EH (cell line): ENCODE measurements at places on chromosomes 4 and X.

DNA sequence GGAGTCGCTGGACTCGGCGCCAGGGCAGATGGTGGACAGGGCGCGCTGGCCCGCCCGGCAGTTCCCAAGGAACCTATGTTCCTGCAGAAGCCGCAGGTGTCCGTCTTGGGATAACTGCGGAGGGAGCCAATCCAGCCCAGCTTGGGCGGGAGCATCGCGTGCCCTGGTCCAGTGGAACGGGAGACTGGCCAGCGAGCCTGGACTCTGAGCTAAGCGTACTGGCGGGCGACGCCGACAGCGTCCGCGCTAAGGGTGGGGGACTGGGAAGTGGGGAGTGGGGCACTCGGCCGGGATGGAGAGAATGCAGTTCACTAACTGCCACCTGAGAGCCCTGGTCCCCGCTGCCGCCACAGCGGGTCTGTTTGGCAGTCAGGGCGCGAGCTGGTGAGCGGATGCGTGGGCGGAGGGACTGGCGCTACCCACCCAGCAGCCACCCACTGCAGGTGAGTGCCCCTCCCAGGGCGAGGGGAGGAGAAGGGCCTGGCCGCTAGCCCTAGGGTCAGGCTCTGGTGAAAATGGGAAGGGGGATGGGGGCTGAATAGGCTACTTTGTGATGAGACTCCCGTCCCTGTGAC is 1.3 kb upstream of the MAMLD1 start:
- DNase-seq: peak; percentile 46

- no peak for DNase-seq
These were observed 644.6 kb downstream of the IL1RAPL1 start for GRCh38 chrX:29231800-29232199.

DNA sequence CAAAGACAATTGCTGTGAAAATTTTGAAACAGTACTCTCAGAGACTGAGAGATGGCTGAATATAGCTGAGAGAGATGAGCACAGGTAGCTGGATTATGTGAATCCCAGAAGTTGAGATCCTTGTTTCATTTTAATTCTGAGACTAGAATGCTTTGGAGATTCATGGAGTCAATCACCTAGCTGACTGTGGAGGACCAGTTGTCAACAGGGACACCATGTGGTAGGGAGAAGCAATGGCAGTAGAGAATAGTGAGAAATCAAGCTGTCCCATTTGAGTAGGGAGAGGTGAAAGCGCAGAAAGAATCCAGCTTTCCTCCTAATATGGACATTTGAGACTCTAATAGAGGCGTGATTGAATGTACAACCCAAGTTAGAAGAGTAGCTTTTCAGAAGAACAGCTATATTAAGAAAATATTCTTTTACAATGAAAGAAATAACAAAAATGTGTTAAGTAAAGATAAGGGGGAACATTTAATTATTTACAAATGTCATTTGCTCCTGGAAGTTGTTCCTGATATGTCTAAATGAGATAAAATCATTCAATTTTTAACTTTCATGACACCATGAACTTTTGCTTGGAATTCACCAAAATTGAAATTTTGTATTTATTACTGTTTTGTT is 30.3 kb upstream of the GLRB start:
- DNase-seq: peak; percentile 81

DNA sequence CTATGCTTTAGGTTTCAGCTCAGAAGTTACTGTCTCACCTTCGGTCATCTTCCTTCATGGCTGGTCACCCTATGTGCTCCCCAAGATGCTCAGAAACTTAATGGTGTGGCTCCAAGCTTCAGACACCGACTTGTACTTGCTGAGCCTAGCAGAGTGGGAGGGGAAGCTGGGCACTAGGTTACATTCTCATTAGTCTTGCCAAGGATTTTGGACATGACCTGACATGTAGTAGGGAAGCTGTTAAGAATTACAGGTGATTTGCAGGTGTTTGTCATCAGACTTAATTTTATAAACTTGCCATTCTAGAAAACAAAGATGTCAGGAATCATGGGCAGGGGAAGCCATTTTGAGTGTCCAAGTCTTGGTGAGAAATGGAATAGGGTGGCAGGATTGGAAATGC is 72.4 kb downstream of the CCNG2 start:
- no peak for DNase-seq

DNA sequence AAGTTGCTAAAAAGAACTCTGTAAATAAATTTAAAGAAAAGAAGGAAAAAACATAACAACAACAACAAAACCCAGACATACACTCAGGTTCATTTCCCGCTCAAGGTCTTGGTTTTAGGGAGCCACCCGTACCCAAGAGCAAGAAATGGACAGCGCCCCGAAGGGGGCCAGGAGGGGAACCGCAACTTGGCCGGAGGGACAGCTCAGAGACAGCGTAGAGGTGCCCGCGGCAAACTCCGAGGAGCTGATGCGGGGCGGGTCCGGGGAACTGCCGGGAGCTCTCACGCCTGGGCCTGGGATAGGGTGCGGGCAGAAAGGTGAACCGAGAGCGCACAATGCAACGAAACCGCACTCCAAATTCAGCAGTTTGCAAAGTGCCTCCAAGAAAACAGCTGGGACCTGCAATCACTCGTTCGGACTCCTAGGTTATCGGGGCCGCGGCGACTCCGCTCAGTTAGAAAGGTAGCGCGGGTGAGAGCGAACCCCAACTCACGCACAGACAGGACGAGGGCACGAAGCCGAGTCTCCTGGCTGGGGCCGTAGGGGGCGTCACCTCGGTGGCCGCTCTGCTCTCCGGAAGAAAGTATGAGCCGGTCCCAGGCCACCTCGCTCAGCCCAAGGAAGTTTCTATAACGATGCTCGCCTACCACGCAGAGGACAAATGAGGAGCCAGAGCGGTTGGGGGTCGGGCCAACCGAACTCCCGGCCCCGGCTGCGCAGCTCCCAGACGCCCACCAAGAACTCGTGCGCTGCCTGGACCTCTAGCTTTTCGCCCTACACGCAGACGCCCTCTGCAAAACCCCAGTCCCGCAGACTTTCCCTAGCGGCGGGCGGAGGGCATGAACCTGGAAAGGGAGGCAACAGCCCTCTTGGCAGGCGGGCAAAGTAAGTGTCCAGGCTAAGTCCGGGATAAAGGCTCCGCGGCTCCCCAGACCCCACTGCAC is 1.4 kb downstream of the NDNF start:
- peak; percentile 34 for DNase-seq

DNA sequence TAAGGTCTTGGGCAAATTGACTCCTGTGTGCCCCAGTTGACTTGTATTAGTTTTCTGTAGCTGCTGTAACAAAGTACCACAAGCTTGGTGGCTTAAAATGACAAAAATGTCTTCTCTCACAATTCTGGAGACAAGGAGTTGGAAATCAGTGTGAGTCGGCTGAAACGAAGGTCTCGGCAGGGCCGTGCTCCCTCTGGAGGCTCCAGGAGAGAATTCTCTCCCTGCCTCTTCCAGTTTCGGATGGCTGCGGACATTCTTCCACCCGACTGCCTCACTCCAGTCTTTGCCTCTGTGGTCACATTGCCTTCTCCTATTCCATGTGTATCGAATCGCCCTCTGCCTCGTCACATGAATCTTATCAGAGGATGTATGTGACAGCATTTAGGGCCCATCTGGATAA is 66.0 kb upstream of the PHOX2B start:
- DNase-seq: peak; percentile 56

DNA sequence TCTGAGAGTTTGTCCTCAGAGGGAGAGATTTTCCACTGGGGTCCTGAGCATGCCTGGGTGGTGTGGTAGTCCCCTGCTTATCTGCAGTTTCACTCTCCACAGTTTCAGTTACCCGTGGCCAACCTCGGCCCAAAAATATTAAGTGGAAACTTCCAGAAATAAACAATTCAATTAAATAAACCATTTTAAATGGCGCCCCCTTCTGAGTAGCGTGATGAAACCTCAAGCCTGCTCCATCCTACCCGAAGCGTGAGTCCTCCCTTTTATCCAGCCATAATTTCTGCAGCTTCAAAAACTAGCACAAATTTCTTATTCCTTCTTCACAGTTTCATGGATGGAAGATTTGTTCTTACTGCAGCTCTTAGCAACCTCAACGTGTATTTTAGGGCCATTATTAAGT is 26.7 kb downstream of the PNMA6E start:
- DNase-seq: no peak

- no peak for DNase-seq
These were observed 7.1 kb downstream of the OFD1 start for GRCh38 chrX:13741695-13742094.

DNA sequence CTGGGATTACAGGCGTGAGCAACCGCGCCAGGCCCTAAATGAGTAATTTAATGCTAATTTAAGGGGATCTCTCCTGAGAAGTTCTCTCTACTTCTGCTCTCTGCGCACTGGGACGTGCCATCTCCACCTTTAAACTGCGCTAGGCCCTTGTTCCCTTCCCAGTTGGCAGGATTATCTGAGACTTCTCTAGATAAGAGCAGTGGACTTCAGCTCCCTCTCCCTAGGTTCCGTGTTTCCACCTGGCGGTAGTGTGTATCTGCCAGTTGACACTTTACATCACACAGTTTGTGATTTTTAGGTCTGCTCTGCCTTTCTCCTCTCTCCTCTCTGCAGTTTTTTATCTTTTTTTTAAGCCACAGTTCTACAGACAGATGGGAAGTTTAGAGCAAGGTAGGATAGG is 40.2 kb downstream of the ARHGAP10 start:
- no peak for DNase-seq

GRCh38 chr4:534576-535151 is 35.7 kb downstream of the PIGG start:
- DNase-seq: no peak

- no peak for DNase-seq
These were observed 984.6 kb upstream of the TENM3 start for GRCh38 chr4:181258569-181258968.

DNA sequence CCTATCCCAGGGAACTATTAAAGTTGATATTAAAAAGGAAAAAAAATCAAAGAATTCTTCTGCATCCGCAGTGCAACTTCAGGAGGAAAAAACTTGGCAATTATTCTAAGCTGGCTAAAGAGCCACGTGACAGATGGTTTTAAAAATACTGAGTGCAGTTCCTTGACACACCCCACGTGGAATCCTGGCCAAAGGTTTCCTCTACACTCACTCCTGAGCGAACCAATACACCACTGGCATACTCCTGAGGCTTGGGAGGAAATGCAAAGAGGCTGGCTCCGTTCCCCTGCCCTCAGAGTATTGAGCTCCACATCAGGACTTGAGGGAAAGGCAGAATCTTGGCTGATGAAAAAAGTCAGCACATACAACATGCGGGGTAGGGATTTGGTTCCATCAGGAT is 133.8 kb upstream of the ATP6AP2 start:
- no peak for DNase-seq

DNA sequence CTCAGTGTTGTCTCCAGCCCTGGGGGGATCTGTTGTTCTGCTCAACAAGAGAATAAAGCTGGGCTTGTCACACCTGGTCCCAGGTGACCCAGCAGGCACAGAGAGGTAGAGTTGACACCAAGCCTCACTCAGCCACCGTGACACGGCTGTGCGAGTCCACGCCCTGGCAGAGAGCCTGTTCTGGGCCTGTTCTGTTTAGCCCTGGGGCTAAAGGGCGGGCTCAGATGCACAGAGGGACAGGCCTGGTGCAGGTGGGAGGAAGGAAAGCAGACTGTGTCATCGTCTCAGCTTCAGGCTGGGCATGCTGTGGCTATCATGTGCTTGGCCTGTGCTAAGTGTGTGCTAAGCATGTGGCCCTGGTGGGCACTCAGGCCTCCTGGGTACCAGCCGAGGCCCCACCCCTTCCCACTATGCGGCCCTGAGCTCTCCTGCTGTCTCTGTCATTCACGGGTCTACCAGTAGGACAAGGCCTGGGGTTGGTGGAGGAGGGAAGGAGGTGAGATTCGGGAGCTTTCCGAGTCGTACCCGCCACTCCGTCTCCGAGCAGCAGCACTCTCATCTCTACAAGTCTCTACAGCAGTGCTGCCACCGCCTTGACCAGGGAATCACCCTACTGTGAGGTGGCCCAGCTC is 10.8 kb downstream of the WFS1 start:
- DNase-seq: no peak

DNA sequence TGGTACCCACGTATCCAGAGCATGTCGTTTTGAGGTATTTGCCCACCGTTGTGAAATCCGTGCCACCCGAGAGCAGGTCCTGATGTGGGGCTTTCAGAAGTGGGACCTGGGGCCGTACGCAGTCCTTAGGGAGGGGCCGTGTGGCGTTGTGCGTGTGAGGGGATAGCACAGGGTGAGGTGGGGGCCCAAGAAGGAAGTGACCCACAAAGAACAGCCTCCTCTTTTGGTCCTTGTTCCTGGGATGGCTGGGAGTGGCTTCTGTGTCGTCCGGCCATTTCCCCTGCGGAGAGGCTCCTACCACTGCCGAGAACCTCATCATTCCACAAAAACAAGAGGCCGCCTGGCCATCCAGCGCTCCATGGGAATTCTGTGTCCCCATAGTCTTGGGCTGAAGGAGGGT is 17.0 kb upstream of the MSANTD1 start:
- DNase-seq: no peak

DNA sequence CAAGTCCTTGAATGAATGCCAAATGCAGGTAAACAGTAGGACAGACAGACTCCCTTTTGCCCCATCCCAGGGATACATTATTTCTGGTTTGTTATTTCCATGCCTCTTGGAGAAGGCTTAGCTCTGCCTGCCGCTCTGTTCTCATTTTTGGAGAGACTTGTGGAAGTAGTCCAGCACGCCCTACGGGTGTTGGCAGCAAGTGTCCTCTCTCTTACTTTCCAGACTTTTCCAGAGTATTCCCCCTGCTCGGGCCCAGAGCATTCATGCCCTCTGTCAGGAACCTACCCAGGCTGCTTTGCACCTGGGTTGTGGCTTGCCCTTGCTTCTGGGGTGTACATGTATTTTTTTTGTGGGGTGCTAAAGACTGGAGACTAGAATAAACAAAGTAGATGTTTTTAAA is 15.3 kb downstream of the SLC34A2 start:
- no peak for DNase-seq

DNA sequence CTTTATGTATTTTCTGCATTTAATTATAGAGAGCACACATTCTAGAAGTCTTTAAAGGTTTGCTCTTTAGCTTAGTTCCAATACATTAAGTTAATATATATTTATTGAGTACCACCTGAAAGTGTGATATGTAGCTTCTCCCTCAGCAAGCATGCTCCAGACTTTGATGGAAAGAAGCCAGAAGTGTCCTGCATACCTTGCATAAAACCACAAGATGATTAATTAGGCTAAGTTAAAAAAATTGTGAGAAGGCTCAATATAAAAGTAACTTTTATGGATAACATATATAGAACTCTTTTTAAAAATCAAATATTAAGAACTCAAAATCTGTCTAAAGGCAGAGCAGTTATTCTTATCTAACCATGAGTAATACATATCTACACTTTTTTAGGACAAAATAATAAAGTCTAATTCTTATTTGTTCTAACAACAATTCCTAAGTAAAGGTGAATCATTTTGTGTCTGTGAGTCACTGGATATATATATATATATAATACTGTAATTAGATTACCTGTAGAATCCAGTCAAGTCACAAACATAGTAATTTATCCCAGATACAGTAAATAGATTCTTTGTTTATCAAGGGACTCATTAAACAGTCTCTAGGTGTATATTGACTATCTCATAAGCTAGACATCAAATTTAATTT is 51.2 kb downstream of the INTS12 start:
- no peak for DNase-seq

- DNase-seq: no peak
These were observed 58.8 kb upstream of the ARHGAP36 start for GRCh38 chrX:130999360-130999759.
